ENCODE measurements at places on chromosomes 2 and 18.

GRCh38 chr2:184053326-184053725 lies 545.0 kb upstream of the ZNF804A start:
- DNase-seq, result no peak

DNA sequence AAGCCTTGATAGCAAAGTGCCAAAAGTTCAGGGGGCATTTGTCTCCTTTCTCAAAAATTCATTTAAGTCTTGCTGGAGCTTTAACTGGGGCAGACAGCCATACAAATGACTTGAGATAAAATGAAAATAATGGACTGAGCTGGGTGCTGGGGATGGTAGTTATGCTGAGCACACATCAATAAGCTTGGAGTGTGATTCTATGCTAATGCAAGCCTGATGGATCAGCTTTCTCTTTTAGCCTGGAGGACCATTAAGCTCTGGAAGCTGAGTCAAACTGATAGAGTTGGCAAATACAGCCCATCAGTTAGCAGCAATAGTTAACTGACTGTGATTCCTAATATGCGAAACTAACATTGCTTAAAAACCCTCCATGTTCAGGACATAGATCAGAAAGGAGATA lies 98.0 kb downstream of the CAMKMT start:
- DNase-seq, result no peak

DNA sequence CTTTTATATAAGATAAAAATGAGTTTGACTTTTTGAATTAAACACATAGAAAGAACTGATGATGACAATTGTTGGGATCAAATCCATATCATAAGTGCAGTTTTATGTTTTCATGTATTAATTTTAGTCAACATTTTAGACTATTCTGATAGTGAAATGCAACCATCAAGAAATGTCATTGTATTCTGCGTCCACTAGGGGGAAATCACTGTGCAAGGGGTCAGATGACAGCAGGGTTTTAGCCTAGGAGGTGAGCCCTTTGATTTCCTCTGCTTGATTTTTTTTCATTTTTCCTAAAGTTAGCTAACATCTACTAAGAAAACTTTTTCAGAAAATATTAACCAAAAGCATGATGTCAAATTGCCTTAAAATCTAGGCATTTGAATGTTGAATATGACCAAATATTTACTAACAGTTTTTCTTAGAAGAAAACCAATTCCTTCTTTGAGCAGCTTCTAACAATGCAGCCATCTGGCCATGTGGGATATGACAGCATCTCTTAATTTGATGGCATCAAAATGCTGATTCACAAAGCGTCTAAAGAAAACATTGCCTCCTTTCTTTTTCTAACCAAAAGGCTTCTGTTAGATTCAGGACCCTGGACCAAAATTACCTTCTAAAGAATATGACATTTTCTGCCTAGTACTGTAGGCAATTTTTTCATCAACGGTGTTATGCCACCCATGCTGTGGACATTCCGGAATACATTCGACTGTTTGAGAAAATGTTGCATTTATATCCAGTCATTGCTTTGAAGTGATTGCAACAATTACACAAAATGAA lies 141.5 kb downstream of the SPHKAP start:
- peak; percentile 44 for DNase-seq

- DNase-seq, result no peak
Measured at GRCh38 chr2:175256806-175257585, 75.5 kb upstream of the ATP5MC3 start.

DNA sequence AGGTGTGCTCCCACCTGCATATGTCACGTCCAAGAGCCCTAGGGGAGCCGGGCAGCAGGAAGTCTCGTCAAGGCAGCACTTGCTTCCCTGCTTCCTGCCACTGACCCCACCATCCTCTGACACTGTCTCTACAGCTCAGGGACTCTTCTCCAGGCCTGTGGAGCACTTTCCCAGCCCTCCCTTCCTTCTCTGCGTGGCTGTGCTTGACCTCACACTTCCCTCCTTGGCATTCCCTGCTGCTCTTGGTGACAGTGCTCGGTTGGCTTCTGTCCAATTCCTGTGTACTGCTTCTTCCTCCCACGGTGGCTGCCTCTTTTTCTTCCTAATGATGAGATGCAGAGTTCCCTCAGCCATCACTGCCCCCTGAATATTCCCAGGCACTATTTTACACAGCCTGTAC lies 2.8 kb downstream of the CIDEA start:
- DNase-seq, result no peak

DNA sequence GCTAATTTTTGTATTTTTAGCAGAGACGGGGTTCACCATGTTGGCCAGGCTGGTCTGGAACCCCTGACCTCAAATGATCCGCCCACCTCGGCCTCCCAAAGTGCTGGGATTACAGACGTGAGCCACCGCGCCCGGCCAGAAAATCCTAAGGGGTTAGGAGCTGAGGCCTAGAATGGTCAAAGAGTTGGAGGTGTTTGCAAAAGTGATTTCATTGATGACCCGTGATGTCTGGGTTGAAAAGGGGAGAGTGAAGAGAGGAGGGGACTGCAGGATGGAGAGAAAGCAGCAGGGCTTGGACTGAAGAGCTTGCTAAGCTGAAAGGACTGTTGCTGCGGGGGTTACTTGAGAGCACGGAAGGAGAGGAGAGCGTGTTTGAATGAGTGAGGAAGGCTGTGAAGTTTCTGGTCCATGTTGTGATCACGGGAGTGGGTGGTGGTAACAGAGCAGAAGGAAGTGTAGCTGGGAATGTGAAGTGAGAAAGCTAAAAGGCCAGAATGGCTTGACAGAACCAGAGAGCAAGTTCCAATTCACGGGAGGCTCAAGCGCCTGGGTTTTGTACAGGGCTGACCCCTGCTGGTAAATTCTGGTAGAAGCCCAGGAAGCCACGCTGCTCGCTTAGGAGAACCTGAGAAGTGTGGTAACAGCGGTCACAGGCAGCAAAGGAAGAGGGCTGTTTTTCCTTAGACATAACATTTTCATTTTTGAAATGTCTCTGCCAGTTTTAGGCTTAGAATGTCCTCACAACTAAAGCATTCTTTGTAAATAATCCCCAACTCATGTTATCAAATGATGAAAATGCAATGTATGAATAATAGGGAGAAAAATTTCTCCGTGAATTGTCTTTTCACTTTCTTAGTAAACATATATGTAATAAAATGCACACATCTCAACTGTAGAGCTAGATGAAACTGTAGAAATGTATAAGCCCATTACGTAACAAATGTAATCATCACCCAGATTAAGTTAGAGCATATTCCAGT lies 40.5 kb upstream of the ACTR2 start:
- DNase-seq, result peak; percentile 82

- no peak for DNase-seq
Measured at GRCh38 chr2:176546550-176546949, 277.3 kb downstream of the MTX2 start.

DNA sequence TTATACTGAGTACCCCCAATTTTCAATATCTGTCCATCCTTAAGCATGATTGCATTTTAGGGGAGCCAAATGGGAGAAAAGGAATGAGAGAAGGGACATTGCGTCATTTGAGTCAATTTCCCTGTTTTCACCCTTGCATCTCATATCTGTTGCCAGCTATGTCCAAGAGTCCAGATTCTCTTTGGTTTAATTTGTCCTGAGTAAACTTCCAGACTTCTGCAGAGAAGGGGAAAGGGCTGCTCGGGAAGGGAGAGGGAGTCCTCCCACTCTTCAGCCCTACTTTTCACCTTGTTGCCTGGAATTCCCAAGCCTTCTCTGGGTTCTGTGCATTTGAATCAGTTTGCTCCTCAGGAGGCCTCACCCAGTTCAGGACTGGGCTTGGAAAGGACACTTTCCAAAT lies 16.5 kb downstream of the GREB1 start:
- DNase-seq, result no peak

DNA sequence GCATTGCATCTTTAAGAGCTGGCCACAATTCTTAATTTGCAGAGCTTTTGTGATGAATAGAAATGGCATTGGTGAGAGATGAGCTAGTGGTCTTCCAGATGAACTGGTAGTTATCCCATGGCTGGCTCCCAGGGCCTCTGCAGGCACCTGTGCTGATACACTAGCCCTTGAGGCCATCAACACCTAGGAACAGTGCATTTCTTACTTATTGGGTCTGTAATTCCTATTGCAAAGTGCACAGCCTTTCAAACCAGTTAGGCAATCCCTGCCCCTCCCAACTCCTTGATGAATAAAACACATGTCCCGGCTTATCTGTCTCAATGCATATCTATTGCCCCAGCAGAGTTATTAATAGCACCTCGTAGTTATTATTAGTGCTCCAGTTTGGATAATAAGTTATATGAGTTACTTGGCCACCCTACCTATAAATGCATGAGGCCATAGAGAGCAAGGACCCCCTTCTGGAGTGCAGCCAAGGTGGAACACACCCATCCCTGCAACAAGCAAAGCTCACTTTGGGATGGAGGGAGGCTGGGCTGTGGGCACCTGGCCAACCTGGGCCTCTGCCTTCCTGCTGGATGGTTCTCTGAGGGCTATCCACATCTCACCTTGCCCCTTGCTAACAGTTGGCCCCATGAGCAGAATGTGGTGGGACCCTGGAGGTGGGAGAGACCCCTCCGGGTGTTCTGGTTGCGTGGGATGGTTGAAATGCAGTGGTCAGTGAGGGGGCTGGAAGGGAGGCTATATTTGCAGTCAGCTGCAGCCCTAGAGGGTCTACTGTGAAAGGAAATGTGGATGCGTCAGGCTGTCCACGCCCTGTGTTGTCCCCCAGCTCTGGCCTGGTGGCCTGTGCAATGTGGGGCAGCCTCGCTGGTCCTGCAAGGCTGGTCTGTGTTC lies 455.9 kb upstream of the HS6ST1 start:
- no peak for DNase-seq

- peak; percentile 77 for DNase-seq
Measured at GRCh38 chr2:3628800-3629199, 29.2 kb upstream of the ALLC start.

DNA sequence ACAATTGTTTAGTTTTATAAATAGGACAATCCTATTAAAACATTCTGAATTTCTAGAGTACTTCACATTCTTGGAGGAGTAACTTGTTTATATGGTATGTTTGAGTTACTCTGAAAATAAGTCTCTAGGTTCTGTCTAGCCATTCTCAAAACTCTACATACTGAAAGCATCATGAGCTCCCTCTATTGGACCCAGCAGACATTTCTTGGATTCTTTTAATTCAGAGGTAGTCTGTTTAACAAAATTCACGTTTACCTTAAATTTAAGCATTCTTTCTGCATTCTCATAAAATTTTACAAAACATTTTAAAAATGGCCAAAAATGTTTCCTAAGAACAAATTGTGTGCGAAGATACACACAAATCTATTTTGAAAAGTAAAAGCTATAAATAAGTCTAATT lies 15.3 kb downstream of the SP9 start:
- no peak for DNase-seq

- DNase-seq, result no peak
Measured at GRCh38 chr18:21364471-21364870, 122.4 kb downstream of the GREB1L start.

DNA sequence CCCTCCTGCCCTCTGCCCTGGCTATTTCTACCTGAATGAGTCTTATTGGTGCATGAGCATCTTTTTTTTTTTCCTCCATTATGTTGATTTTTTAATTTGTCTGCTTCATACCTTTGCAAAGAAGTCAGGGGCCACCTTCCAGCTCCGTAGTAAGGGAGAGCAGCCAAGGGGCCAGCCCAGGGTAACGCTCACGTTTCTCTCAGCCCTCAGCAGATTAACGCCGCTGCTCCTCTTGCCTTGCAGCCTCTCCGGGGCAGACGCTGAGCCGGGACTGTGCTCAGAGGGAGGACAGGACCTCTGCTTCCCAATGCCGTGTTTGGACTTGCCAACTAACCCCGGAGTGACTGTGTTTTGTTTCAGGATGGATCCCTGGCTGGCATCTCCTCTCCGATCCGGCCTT lies 241.7 kb downstream of the ATAD2B start:
- no peak for DNase-seq

GRCh38 chr2:41241325-41242000 lies 789.6 kb upstream of the SLC8A1 start:
- DNase-seq, result no peak

Measured in D341Med (cell line).